ENCODE measurements at places on chromosomes 5 and 9.

DNA sequence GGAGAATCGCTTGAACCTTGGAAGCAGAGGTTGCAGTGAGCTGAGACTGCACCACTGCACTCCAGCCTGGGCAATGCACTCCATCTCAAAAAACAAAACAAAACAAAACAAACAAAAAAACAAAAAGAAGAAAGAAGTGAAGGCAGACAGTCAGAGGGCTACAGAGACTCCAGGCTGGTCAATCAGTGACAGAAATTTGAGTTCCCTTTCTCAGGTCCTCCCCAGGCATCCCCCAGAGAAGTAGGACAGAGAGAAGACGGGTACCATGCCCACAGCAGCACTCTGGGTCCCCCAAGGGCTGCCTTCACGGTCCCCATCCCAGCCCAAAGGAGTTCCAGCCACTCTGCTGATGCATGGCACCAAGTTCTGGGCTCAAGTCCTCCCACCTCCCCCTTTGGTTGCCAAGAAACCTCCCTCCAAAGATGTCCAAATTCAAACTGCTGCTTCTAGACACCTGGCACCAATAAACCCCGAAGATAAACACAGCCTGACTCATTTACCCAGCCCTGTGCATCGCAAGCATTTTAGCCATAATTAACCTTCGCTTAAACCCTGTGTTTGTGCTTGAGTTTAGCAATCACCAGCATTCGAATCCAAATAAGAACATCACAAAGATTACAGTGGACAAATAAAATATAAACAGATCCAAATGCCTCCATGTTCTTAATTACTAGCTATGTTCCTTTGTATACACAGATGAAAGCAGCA is 24.0 kb downstream of the SEMA4D start:
- no peak for DNase-seq

GRCh38 chr5:135072387-135073281 is 38.6 kb upstream of the PITX1 start:
- DNase-seq: no peak

DNA sequence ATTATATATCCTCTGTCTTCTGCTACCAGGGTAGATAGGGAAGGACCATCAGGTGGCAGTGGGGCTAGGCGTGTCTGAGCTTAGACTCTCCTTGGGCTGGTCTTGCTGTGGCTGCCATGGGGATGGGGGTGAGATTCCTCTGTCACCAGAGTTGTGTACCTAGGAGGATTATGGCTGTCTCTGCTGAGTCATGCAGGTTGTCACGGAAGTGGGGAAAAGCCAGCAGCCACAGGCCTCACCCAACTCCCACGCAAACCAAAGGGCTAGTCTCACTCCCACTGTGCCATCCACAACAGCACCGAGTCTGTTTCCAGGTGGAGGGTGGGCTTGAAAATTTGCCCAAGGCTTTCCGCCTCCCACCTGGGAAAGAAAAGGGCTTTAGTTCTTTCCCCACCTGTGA is 476.1 kb downstream of the CYLC2 start:
- DNase-seq: no peak

GRCh38 chr9:119289740-119290433 is 79.3 kb downstream of the BRINP1 start:
- no peak for DNase-seq

GRCh38 chr5:93406971-93407401 is 174.0 kb downstream of the NR2F1-AS1 start:
- DNase-seq: no peak

- DNase-seq: no peak
These were observed 590.5 kb downstream of the CSNK1G3 start for GRCh38 chr5:124102486-124102885.

DNA sequence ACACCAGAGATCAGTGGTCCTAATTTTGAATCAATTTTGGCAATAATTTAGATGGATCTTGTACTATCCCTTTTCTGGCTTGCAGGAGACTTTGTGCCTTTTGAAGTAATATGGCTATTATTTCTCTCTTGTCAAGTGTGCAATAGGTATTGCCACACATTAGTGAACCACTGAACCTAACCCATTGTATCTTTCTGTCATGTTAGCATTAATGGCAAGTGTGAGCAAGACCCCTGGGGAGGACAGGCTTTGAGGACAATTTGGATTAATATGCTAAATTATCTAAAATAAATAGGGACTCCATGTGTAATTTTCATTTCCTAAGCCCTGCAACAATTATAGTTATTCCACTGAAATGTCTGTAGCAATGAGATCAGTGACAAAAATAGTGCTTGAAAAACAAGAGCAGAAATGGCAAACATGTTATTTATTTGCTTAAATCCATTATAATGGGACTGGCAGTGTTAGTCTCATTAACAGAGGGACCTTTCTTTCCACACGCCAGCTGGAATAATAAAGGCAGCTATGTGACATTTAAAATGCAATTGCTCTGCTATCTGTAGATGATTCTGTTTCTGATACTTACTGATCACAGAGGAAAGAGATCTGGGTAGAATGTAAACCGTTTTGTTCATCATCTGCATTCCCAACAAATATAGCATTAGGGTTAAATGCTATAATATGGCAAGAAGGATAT is 753.3 kb upstream of the ZNF608 start:
- no peak for DNase-seq

DNA sequence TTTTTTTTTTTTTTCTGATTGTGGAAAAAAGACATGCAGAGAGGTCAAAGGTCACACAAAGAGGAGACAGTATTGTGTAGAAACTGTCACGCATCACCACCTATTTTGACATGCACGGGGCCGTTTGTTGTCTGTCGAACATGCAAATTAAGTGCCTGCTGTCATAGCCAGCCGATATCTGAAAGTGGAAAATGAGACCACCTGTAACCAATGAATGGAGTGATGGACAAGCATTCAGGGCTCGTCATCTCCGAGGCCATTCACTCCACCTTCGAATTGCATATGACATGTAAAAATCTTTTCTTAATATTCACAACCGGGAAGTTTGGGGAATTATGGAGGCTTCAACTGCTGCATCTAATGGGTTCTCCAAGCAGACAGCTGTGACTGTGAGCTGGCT is 512.2 kb upstream of the ADAMTS16 start:
- no peak for DNase-seq

GRCh38 chr9:117231012-117231411 is 183.8 kb downstream of the ASTN2 start:
- no peak for DNase-seq

GRCh38 chr9:16344343-16344742 is 526.1 kb downstream of the BNC2 start:
- DNase-seq: no peak

GRCh38 chr5:61280205-61280604 is 51.9 kb upstream of the ZSWIM6 start:
- DNase-seq: no peak

DNA sequence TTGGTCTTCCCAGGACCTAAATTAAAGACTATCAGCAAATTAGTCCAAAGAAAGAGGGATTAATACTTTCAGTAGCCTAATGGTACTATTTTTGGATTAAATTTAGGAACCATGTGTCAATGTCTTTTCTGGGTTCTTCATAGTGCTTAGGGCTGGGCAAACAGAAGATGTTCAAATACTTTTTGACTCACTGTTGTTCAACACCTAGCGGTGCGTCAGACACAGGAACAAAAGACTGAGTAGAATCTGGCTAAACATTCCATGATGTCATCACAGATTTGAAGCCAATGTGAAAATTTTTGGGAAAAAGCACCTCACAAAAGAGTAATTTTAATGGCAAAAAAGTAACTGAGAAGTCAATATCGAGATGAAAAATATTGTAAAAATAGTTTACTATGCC is 544.4 kb downstream of the EFNA5 start:
- no peak for DNase-seq

- DNase-seq: no peak
These were observed 220.6 kb downstream of the TRIM36 start for GRCh38 chr5:114948986-114949621.
